AG20443 (cell line): ENCODE measurements at places on chromosomes 12 and 14.

GRCh38 chr12:52495389-52495788 lies 2.3 kb upstream of the KRT6A start:
- peak; percentile 27 for DNase-seq

GRCh38 chr14:105891631-105892452 lies 365.5 kb downstream of the TMEM121 start:
- DNase-seq, result no peak

- DNase-seq, result no peak
These were observed 6.8 kb upstream of the TWF1 start for GRCh38 chr12:43812926-43813325.

DNA sequence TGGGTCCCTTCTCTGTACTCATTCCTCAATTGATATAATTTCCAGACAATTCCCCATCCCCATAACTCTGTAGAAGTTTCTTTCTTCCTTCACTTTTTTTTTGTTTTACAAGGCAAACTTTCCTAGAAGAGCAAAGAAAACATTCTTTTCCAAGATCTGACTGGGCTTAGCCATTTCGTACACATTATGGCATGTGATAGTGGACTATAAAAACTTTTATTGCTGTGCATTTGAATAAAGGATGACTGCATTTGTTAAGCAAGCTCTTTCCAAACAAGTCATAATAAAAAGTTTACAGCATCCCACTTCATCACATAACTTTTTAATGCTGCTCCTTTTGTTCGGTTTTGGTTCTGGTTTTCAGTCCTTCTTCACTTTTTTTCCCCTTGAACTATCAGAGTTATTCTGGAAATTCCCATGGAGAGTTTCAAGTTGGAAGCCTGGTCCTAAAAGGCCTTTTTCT lies 231.0 kb upstream of the HMGA2 start:
- DNase-seq, result no peak

- no peak for DNase-seq
These were observed 8.7 kb downstream of the ANKRD13A start for GRCh38 chr12:110007881-110008280.

GRCh38 chr14:26730929-26731618 lies 133.2 kb upstream of the NOVA1 start:
- peak; percentile 9 for DNase-seq

DNA sequence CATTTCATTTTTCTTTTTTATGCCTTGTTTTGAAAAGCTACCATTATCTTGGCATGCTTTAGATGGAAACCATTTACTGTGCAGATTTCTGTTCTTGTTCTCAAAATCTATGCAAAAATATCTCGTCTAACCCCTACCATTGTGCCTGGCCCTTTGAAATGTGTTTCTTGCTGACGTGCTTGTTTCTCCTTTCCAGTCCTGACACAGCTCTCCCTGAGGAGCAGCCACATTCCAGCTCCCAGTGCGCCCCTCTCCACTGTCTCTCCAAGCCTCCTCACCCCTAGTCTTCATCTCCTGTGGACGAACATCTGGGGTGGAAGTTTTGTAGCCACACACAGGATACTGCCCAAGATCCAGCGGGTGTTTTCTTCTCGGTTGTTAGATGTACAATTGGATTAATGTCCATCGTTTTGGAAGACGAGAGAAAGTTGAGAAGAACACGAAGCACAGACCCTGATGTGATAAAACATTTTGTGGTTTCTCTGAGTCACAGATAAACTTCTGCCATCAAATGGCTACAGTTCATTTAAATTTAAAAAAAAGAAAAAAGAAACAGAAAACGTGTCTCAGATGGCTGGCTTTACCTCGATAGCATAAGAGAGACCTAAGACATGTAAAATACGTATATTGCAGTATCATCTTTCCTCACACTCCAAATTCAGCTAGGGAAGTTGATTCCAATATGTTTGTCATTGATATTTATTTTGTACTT lies 21.9 kb upstream of the FGD4 start:
- DNase-seq, result no peak

DNA sequence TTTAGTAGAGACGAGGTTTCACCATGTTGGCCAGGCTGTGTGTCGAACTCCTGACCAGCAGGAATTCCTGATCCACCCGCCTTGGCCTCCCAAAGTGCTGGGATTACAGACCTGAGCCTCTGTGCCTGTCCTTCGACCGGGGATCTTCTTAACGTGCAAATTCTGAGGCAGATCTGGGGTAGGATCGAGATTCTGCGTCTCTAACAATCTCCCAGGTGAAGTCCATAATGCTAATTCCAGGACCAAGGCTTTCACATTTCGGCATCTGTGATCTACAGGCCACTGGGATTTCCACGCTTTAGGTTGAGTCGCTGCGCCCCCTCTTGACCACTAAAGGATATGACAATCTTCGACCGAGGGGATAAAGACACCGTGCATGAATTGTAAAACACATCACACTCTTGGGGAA lies 24.8 kb downstream of the FOS start:
- DNase-seq, result peak; percentile 80

- DNase-seq, result no peak
These were observed 106.9 kb upstream of the TMEM233 start for GRCh38 chr12:119486599-119487154.

- DNase-seq, result peak; percentile 67
These were observed 1.3 kb upstream of the TEDC1 start for GRCh38 chr14:105489542-105490266.

- no peak for DNase-seq
These were observed 3.5 kb downstream of the MED13L start for GRCh38 chr12:116273813-116274550.

DNA sequence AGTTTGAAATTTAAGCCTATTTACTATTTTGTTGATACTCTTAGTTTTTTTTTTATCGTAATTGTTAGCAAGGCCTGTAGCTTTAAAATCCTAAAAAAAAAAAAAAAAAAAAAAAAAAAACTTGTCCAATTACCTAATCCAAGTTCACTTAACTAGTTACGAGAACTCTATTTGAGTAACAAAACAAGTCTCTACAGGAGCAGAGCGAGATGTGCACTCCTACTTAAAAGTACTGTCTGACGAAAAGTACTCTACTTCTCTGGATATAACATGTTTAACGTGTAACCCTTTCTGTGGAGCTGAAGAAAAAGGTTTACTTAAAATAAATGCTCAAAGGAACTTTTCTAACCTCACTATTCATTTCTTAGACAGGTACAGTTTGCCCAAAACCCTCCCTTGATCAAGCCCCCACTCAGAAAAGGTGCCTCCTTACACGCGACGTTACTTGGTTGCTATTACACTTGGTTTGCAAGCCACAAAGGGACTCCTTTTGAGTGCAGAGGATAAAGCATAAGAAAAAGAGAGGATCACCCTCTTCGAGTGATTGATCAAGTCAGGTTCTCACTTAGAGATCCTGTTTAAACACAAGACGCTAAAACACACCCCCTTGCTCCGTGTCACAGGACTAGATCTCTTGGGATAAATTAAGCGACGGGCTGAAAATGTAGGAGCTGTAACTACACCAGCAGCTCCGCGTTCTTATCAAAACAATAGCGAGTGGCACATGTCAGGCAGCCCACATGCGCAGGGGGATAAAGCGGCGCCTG lies 2.2 kb downstream of the BAZ1A start:
- peak; percentile 30 for DNase-seq

DNA sequence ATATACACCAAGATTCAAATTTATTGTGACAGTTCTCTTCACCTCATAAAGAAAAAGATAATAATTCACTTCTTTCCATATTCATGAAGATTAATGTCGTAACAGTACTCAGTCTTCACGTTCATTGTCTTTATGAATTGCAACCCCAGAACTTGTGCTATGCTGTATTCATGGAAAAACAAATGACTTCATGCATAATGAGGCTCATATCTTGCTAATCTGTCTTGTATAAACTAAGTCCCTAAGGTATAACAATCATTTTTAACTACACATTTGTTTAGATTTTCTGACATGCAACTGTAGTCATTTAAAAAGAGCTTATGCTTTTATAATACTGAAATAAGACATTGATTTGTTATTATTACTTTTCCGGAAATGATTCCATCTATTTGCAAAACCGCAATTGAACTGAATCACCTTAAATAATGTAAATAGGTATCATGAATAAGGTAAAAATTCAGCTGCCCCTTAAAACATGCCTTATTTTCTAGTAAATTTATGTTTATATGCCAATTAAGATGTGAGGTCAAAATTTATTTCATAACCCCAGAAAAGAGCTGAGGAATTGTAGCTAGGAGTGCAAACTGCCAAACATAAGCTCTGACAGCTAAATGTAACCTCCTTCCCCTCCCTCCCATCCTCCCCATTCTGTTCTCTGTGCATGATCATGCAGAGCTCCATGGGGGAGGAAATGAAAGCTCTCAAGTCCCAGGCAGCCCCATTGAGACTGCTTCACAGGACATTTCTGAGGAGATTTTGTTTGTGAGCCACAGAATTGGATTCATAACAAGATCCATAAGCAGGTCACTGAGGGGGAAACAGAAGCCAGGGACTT lies 301.6 kb downstream of the ATP23 start:
- no peak for DNase-seq
